Activated naive CD4-positive, alpha-beta T cell treated with anti-CD3 and anti-CD28 coated beads for 36 hours (primary cell): ENCODE measurements at places on chromosomes 3 and 15. TPM values are rescaled to one million over a fixed set of nuclear protein-coding genes. Genes with fewer than 3 reads are reported as not detected.
A peak's percentile ranks its signal among the peaks of the same experiment; 100 is the strongest.

GRCh38 chr15:80183886-80184285 is 31.1 kb downstream of the FAH start:
- no peak for DNase-seq
- H3K4me1 ChIP-seq = no peaks in the 10 kb centered on the region
- no peaks in the 10 kb centered on the region for H3K27me3 ChIP-seq

DNA sequence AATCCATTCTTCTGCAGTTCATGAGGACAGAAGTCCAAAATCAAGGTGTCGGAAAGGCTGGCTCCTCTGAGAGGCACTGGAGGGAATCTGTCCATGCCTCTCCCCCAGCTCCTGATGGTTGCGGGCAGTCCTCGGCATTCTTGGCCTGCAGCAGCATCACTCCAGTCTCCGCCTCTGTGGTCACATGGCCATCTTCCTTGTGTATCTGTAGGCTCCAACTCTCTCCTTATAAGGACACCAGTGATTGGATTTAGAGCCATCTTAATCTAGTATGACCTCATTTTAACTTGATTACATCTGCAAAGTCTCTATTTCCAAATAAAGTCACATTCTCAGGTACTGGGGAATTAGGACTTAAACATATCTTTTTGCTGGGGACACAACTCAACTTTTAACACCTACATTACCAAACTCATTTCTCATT is 56.0 kb upstream of the FLNB start:
- no peaks in the 10 kb centered on the region for H3K27me3 ChIP-seq
- DNase-seq = no peak
- H3K4me3 ChIP-seq = no peak overlapping the region
- H3K4me1 ChIP-seq = peaks cover 8% of the 10 kb centered on the region
- H3K27ac ChIP-seq = no peak overlapping the region

- no peaks in the 10 kb centered on the region for H3K4me1 ChIP-seq
- DNase-seq = no peak
- H3K4me3 ChIP-seq = no peak overlapping the region
- H3K36me3 ChIP-seq = no peaks in the 10 kb centered on the region
- no peak overlapping the region for H3K27ac ChIP-seq
These were observed 397.6 kb upstream of the RGMA start for GRCh38 chr15:93486407-93487117.

GRCh38 chr15:67066041-67066958 is 898 bp downstream of the SMAD3 start:
- H3K4me3 ChIP-seq = peak overlapping the region; percentile 95
- peaks cover 17% of the 10 kb centered on the region for H3K27me3 ChIP-seq
- peaks cover 53% of the 10 kb centered on the region for H3K4me1 ChIP-seq
- H3K36me3 ChIP-seq = peaks cover 17% of the 10 kb centered on the region
- peak; percentile 34 for DNase-seq

DNA sequence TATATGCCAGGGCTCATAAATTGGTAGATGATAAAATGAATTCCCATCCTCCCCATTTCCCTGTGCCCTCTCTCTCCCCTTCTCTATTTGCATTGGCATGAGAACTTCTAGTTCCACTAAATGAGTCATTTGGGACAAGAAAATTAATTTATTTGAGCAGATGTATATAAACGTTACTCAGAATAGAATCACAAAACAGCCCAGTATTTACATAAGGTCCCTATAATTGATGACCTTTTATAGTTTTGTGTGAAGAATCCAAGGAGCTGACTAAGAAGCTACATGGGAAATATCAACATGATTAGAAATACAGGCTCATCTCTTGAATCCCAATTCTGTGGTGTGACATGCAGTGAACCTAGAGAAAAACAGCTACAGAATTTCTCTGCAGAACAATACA is 617.7 kb upstream of the NR2F2 start:
- no peak overlapping the region for H3K4me3 ChIP-seq
- DNase-seq = no peak
- no peak overlapping the region for H3K27ac ChIP-seq
- H3K27me3 ChIP-seq = no peaks in the 10 kb centered on the region
- no peaks in the 10 kb centered on the region for H3K36me3 ChIP-seq
- peaks cover 3% of the 10 kb centered on the region for H3K4me1 ChIP-seq

DNA sequence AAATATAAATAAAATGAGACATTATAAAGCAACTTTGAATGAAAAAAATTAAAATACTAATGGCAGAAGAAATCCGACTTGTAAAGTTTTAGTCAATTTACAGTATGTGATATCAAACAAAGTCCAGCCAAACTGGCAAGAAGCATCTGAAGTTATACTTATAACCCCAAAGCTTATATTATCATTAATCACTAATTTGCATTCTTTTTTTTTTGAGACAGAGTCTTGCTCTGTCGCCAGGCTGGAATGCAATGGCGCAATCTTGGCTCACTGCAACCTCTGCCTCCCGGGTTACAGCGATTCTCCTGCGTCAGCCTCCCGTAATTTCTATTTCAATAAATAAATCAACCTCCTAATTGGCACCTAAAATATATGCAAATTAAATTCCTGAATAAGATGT is 80.1 kb downstream of the AQR start:
- no peak for DNase-seq
- H3K27me3 ChIP-seq = no peaks in the 10 kb centered on the region
- no peak overlapping the region for H3K4me3 ChIP-seq
- H3K4me1 ChIP-seq = no peaks in the 10 kb centered on the region
- H3K36me3 ChIP-seq = peaks cover 56% of the 10 kb centered on the region

DNA sequence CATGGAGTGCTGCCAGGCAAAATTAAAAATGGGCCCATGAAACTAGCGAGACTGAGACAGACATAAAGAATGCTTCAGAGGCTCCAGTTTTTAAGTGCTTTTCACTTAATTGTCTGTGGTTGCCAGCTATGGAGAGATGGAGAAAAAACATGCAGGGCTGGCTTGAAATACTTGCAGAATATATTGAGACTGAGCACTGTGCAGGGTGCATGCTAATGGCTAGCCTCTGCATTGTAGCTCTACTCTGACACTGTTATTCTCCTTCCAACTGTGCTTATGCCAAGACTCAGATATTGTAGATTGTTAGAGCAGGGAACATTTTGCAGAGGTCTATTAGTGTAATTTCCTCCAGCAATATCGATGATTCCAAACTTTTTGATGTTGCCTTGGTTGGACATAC is 735.0 kb downstream of the PDCD6IP start:
- no peaks in the 10 kb centered on the region for H3K36me3 ChIP-seq
- no peaks in the 10 kb centered on the region for H3K27me3 ChIP-seq
- H3K4me3 ChIP-seq = no peak overlapping the region

DNA sequence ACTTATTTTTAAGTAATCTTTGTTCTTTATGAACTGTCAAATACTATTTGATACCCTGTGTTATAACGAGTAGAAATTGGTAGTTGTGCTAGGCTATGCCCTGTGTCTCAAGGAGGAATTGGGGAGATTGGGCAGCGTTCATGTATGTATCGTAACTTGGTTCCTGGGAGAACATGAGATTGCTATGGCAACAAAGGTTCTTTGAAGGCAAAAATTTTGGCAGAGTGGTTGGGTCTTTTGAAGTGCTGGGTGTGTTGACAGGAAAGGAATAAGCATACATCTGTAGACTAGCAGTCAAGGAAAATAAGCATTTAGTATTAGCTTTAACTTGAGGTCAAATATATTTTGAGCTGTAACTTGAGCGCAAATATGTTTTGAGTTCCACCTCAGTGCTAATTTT is 45.3 kb downstream of the TCF12 start:
- no peak for DNase-seq
- no peak overlapping the region for H3K27ac ChIP-seq
- peaks cover 47% of the 10 kb centered on the region for H3K4me1 ChIP-seq
- no peaks in the 10 kb centered on the region for H3K27me3 ChIP-seq

DNA sequence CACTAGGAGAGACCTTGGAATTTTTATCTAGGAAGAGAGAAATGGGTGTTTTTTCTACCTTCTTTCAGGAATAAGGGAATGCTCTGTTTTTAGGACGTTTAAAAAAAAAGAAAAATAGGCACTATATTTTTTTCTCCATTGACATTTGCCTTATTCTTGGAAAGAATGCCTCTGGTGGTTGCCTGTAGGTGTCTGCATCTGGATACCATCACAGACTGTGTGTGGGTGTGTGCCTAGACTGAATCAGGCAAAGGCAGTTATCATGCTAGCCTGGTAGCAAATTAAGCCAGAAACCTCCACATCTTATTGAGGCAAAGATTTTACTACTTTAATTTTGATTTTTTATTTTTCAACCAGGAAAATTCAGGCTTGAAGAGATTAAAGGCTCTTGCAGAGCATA is 513.6 kb upstream of the KCNMB2 start:
- H3K36me3 ChIP-seq = no peaks in the 10 kb centered on the region
- no peaks in the 10 kb centered on the region for H3K27me3 ChIP-seq
- H3K4me1 ChIP-seq = no peaks in the 10 kb centered on the region

- no peak for DNase-seq
- no peaks in the 10 kb centered on the region for H3K36me3 ChIP-seq
- no peak overlapping the region for H3K4me3 ChIP-seq
- H3K27me3 ChIP-seq = no peaks in the 10 kb centered on the region
- H3K4me1 ChIP-seq = no peaks in the 10 kb centered on the region
These were observed 386.0 kb upstream of the NECTIN3 start for GRCh38 chr3:110685630-110686029.

- H3K4me1 ChIP-seq = no peaks in the 10 kb centered on the region
- H3K27me3 ChIP-seq = peaks cover 11% of the 10 kb centered on the region
- no peak overlapping the region for H3K4me3 ChIP-seq
- no peak for DNase-seq
- no peaks in the 10 kb centered on the region for H3K36me3 ChIP-seq
These were observed 224.0 kb downstream of the GREM1 start for GRCh38 chr15:32941823-32942222.

DNA sequence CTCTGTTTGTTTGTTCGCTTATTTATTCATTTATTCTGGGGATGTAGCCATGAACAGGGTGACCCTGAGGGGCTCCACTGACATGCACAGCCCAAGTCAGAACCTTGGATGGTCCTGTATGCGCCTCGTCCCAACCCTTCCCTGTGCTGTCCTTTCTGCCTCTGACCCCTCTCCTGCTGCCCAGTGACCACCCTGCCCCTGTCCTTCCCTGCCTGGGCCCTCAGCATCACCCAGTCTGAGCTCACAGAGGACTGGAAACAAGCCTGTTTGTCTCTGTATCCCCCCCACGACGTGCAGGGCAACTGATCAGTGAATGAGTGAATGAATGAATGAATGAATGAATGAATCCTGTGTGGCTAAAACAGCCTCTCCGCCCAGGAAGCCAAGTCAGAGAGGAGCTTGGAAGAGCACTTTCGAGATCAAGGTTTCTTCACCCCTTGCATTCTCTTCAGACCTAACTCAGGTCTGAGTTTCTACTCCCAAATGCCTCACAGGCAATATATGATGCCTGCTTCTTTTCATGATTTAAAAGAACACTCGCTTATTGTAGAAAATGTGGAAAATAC is 157.7 kb downstream of the SMAD6 start:
- H3K4me3 ChIP-seq = no peak overlapping the region
- no peak for DNase-seq
- H3K27ac ChIP-seq = no peak overlapping the region
- H3K4me1 ChIP-seq = no peaks in the 10 kb centered on the region
- no peaks in the 10 kb centered on the region for H3K36me3 ChIP-seq
- peaks cover 2% of the 10 kb centered on the region for H3K27me3 ChIP-seq

- no peak overlapping the region for H3K27ac ChIP-seq
- DNase-seq = no peak
- no peaks in the 10 kb centered on the region for H3K36me3 ChIP-seq
- peaks cover 12% of the 10 kb centered on the region for H3K4me1 ChIP-seq
- H3K27me3 ChIP-seq = no peaks in the 10 kb centered on the region
These were observed 109.4 kb upstream of the MBNL1 start for GRCh38 chr3:152159328-152159727.

GRCh38 chr3:52783211-52783555 is 5.8 kb downstream of the ITIH1 start:
- H3K27me3 ChIP-seq = no peaks in the 10 kb centered on the region
- H3K4me1 ChIP-seq = no peaks in the 10 kb centered on the region
- no peaks in the 10 kb centered on the region for H3K36me3 ChIP-seq
- H3K27ac ChIP-seq = no peak overlapping the region

GRCh38 chr3:127612966-127613365 is 14.8 kb downstream of the MCM2 start:
- no peak for DNase-seq
- no peak overlapping the region for H3K4me3 ChIP-seq
- H3K36me3 ChIP-seq = peaks cover 81% of the 10 kb centered on the region
- H3K27ac ChIP-seq = no peak overlapping the region
- no peaks in the 10 kb centered on the region for H3K27me3 ChIP-seq

GRCh38 chr3:73056014-73056844 is 5.2 kb upstream of the EBLN2 start:
- H3K27me3 ChIP-seq = no peaks in the 10 kb centered on the region
- no peak overlapping the region for H3K4me3 ChIP-seq
- H3K36me3 ChIP-seq = peaks cover 7% of the 10 kb centered on the region
- no peak overlapping the region for H3K27ac ChIP-seq
- peaks cover 17% of the 10 kb centered on the region for H3K4me1 ChIP-seq

- H3K27me3 ChIP-seq = no peaks in the 10 kb centered on the region
- no peak overlapping the region for H3K4me3 ChIP-seq
- H3K36me3 ChIP-seq = no peaks in the 10 kb centered on the region
- DNase-seq = no peak
These were observed 25.5 kb upstream of the B3GNT5 start for GRCh38 chr3:183227586-183227985.

GRCh38 chr15:78422571-78423340 is 15.3 kb upstream of the IREB2 start:
- H3K4me1 ChIP-seq = peaks cover 14% of the 10 kb centered on the region
- H3K27ac ChIP-seq = no peak overlapping the region

DNA sequence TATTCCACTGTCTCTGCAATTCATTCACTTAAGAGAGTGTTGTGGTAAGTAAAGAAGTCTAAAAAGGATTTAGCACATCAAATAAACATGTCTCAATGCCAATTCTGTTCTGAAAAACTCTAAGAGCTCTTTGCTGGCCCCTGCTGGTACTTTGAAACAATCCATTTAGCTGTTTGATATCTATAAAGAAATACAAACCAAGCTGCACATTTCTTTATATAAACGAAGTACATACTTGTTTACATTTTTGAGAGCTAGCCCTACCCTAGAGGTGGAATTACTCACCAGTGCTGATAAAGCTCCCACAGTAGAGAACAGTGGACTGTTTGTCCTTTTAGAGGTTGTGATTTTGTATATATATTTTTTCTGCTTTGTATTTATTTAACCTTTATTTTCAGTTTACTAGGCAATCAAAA is 75.5 kb downstream of the NEDD4 start:
- H3K4me3 ChIP-seq = no peak overlapping the region
- no peak overlapping the region for H3K27ac ChIP-seq
- peaks cover 1% of the 10 kb centered on the region for H3K36me3 ChIP-seq
- DNase-seq = peak; percentile 29
- peaks cover 4% of the 10 kb centered on the region for H3K4me1 ChIP-seq

- peak; percentile 36 for DNase-seq
- H3K27ac ChIP-seq = no peak overlapping the region
- H3K4me1 ChIP-seq = peaks cover 33% of the 10 kb centered on the region
- H3K36me3 ChIP-seq = no peaks in the 10 kb centered on the region
These were observed 38.7 kb downstream of the CHST2 start for GRCh38 chr3:143158014-143158988.

The GNL3 gene
- total RNA-seq = 197 TPM

The CACNA1D gene
- not detected for total RNA-seq

The LARP6 gene
- not detected for total RNA-seq

The IFT80 gene
- total RNA-seq = 9.3 TPM

The CCR3 gene
- total RNA-seq = not detected
